A549 treated with DMSO at 1 μM for 4 hours (cell line): ENCODE measurements at places on chromosomes 6 and 20. TPM values are rescaled to one million over a fixed set of nuclear protein-coding genes. Genes with fewer than 3 reads are reported as not detected.

GMEB2 gene
- 8.9 to 12.1 TPM (median 11.2 TPM) in 5 replicates for total RNA-seq

GPR6 gene
- total RNA-seq, result not detected in 5 replicates

NHLRC1 gene
- 1.4 to 2.7 TPM (median 1.9 TPM) in 5 replicates for total RNA-seq

TBP gene
- total RNA-seq, result 13.7 to 16.4 TPM (median 14.8 TPM) in 5 replicates

RIMS4 gene
- 1.2 to 1.9 TPM (median 1.6 TPM) in 5 replicates for total RNA-seq
